ENCODE measurements at places on chromosomes 13 and 19.

DNA sequence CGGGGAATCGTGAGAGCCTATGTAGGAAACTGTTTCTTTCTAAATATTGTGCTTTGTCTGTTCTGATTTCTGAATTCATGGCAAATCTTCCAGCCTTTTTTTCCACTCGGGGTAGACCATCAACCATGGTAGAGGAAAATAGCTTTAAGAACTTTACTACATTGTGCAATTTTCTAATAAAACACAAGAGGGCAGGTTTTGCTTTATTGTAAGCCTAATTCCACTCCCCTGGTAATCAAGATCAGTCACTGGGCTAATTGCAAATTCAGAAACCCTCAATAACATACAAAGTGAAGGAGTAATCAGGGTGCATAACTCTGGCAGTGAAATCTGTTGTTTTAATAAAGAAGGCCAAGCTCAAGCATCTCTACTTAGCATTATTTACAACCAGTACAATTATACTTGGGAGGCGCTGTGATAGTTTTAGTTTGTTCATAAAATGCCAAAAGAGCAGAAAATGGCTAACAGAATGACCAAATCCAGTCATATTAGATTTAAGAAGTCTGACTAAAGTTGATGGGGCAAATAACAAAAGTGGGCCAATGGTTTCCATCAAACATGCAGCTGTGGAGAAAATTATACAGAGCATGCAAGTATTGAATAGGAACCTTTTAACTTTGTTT lies 43.8 kb downstream of the DCT start:
- no peak for DNase-seq

- DNase-seq: no peak
These were observed 549 bp downstream of the TIMM50 start for GRCh38 chr19:39481229-39481545.

DNA sequence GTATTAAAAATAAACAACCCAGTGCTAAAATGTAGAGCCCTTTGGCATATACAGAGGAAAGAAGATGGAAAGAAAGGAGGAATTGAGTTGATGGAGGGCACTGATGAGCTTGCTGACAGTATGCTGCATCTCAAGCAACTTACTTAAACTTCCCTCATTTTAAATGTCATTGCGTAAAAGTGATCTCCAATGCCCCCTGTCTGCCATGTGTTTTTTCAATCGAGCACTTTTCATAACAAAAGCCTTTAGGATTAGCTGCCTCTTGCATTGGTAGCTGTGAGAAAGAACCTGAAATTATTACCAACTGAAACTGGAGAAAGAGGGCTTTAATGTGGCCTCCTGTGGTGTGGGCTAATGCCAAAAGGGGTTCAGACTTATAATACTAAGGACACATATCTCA lies 541.6 kb downstream of the SUCLA2 start:
- no peak for DNase-seq

DNA sequence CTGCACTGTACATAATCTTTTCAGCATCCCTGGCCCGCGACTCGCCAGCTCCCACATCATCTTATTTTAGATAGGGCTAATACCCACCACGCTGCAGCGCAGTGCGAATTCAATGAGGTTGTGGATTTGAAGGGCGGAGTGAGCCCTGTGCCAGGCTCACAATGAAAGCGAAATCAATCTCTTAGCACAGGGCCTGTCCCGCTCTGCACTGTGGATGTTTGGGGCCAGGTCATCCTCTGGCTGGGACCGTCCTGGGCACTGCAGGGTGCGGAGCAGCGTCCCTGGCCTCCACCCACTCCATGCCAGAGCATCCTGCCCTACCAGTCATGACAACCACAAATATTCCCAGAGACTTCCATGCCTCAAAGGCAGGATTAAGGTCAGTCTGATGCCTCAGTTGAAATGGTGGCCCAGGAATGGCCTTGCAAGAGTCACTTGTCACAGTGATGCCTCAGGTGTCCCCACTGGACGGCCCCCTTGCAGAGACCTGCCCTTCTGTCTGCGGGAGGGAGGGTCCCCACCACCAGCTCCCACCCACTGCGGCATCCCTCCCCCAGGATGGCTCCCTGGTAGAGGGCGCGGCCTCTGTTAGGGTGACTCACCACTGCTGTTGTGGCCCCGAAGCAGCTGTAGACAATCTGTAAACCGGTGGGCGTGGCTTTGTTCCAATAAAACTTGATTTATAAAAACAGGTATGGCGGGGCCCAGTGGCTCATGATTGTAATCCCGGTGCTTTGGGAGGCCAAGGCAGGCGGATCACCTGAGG lies 5.6 kb downstream of the UHRF1 start:
- peak; percentile 56 for DNase-seq

GRCh38 chr13:42740753-42741152 lies 40.6 kb upstream of the FAM216B start:
- no peak for DNase-seq

GRCh38 chr13:29065142-29065541 lies 245.0 kb downstream of the MTUS2 start:
- DNase-seq: no peak

DNA sequence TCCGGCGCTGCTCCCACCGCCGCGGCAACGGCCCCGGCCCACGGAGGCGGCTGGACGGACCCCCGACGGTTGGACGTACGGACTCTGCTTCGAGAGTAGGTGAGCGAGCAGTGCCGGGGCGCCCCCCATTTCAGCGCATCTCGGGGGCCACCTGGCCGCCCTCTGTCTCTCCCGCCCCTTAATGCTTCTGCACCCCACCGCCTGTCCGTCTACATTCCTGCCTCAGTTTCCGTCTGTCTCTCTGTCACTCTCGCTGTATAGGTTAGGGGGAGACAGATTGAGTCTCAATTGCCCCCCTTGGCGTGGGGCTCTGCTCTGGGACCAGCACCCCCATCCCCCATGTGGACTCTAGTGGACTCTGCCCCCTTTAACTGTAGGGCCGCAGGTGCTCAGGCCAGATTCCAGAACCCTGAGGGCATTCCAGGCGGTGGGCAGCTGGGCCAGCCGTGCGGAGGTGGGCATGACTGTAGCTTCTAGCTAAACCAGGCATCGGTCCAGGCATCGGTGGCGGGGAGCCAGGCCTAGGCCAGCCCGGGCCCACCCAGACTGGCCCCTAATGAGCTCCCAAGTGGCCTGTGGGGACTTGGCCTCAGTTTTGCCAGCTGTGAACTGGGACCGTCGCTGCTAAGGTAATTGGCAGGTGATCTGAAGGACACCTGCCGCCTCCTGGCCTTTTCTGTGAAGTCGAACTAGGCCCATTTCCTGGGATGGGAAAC lies 373 bp downstream of the TNFAIP8L1 start:
- DNase-seq: no peak

- DNase-seq: no peak
These were observed 35.3 kb downstream of the CEBPG start for GRCh38 chr19:33408538-33409434.

DNA sequence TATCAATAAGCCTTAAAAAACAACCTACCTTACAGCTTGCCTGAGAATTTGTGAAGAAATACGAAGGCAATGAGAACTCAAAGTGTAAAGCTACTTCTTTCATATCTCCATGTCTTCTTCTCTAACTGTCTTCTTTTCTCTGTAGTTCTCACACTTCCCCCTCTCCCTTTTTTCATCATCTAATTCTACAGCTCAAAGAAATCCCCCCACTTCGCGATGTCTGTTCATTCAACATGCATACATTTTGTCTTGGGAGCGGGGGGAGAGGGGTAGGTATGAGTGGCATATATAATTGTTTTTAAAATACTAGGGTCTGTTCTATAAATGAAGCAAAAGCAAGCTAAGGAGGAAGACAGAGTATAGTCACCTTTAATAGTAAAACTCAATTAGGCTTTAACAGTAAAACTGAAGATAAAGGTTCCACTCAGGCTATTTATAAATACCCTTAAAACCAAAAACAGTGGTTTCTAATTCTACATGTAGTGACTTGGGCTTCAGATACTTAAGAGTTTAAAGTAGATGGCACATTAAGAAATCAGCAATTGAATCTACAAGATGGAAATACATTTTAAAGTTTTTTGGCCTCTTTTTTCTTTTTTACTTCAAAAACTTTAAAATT lies 106.9 kb downstream of the KLF12 start:
- no peak for DNase-seq

- no peak for DNase-seq
These were observed 3.4 kb upstream of the DIAPH3 start for GRCh38 chr13:60167121-60167520.

GRCh38 chr19:50835785-50836542 lies 2.6 kb upstream of the KLK15 start:
- peak; percentile 34 for DNase-seq

DNA sequence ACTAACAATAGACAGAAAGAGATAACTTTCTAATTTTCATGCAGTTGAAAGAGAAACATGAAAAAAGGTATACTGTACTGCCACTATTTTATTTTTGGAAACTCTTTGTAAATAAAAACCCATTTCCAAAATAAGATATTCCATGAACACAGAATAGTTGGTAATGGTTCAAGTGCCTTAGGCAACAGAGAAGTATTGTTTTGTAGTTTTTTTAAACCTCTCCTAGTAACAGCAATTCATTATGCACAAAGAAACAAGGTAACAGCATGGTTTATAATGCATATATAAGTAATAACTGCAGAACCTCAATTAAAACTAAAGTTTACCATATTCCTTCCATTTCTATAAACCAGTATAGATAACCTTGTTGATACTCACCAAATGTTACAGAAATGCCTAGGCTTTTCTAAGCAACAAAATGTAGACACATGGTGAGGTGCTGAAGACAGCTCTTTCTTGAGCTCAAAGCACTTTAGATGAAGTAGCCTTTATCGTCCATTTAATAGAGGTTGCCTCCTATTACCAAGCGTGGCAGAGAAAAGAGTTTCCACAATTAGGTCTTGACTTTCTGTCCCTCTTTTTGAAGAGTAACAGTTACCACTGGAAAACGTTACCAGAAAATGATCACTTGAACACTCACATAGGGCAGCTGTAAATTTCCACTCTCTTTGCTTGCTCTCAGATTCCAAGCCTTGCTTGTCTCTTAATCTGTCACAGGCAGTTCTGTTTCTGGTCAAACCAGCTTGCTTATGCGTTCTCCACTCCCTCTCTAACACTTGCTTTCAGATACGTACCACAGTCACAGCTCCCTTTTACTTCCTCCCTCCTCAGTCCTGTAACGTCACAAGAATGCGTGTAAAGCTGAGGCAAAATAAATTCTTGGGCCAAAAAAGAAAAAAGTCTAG lies 42.9 kb downstream of the CAB39L start:
- DNase-seq: no peak

DNA sequence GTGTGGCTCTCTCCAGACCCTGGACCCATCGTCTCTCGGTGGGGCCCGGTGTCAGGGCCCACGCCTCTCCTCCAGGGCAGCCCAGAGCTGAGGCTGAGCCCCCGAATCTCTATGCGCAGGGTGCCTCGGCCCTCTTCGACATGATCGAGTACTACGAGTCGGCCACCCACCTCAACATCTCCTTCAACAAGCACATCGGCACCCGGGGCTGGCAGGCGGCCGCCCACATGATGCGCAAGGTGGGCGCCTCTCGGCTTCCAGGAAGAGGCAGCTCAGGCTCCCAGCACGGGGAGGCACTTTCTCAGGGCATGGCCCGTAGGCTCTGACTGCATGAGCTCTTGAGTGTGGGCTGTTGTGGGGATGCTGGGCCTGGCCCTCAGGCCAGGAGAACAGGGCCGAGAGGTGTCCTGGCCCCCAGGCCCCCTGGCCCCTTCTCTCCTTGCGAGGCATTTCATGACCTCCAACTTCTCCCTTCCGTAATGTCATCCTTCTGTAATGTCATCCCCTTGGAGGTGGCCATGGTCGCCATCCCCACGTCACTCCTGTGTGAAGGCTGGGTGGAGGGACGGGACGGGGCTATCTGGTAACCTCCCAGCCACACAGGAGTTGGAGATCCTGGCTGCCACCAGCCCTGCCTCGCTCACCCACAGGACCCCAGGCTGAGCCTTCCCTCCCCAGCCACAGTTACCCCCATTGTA lies 19.4 kb downstream of the NKPD1 start:
- no peak for DNase-seq

DNA sequence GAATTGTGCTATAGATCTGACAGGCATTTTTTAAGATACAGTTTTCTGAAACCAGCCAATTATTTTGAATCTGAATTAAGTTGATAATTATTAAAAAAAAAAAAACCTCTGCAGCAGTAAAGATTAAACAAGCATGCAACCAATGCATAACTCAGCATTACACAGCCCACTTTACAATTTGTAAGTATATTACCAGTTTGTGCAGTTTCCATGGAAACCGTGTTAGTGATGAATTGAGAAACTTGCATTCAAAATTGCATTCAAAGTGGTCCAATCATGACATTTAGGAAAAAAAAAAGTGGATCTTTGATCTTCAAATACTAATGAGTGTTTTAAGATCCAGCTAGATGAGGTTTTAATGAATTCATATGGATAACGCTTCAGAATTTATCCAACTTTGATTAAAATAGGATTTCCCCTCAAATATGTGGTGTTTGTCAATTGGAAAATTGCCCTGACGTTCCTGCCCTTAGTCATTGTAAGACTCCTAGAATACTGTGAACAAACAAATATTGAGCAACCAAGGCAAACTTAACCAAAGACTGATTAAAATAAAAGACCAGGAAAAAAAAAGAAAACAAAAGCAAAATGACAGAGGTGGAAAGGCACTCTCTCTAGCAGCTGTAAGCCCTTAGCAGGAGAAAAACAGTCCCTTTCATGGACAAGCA lies 314.8 kb upstream of the MAB21L1 start:
- no peak for DNase-seq

- DNase-seq: no peak
These were observed 626 bp upstream of the BCL3 start for GRCh38 chr19:44747739-44748425.

DNA sequence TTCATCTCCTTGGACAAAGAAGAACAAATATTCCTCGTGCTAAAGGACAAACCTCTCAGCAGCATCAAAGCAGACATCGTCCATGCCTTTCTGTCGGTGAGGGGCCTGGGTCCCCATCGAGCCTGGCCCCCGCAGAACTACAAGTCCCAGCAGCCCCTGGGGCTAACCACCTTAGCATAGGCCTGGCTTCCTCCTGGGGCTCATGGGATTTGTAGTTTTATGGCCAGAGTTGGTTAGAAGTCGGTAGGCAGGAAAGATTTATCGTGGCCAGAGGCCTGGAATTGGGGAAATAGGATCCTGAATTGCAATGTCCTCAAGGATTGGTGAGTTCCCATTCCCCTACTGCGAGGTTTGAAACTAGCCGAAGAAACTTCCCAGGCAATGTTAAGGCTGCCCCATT lies 19.6 kb downstream of the TMEM150B start:
- no peak for DNase-seq

- DNase-seq: no peak
These were observed 3.6 kb downstream of the SERTAD1 start for GRCh38 chr19:40421993-40422747.
